ENCODE measurements at places on chromosomes 11 and 22. TPM values are rescaled to one million over a fixed set of nuclear protein-coding genes. Genes with fewer than 3 reads are reported as not detected.
A peak's percentile ranks its signal among the peaks of the same experiment; 100 is the strongest.

The NEAT1 gene
- total RNA-seq, result 401 TPM

The HORMAD2 gene
- not detected for total RNA-seq

The ELFN2 gene
- total RNA-seq, result not detected

The OR8D1 gene
- total RNA-seq, result not detected

The ZP1 gene
- total RNA-seq, result 0.95 TPM

GRCh38 chr11:70616938-70617654 lies 218.8 kb downstream of the CTTN start:
- H3K27me3 ChIP-seq, result peaks cover under 1% of the 10 kb centered on the region
- H3K27ac ChIP-seq, result no peak overlapping the region
- no peak overlapping the region for H3K4me3 ChIP-seq
- peak; percentile 15 for DNase-seq
- H3K4me1 ChIP-seq, result no peaks in the 10 kb centered on the region
- no peaks in the 10 kb centered on the region for H3K36me3 ChIP-seq

- no peaks in the 10 kb centered on the region for H3K36me3 ChIP-seq
- peak overlapping the region; percentile 10 for H3K27ac ChIP-seq
- H3K4me3 ChIP-seq, result no peak overlapping the region
- no peaks in the 10 kb centered on the region for H3K27me3 ChIP-seq
Measured at GRCh38 chr22:29149841-29150555, 55.7 kb upstream of the EMID1 start.

GRCh38 chr11:125281831-125282595 lies 117.5 kb downstream of the PKNOX2 start:
- no peak overlapping the region for H3K4me3 ChIP-seq
- no peak overlapping the region for H3K27ac ChIP-seq

- H3K27me3 ChIP-seq, result no peaks in the 10 kb centered on the region
- peak; percentile 85 for DNase-seq
- peaks cover 23% of the 10 kb centered on the region for H3K4me1 ChIP-seq
- no peaks in the 10 kb centered on the region for H3K36me3 ChIP-seq
- peak overlapping the region; percentile 90 for H3K27ac ChIP-seq
- no peak overlapping the region for H3K4me3 ChIP-seq
Measured at GRCh38 chr22:27726686-27727449, 74.7 kb downstream of the MN1 start.

DNA sequence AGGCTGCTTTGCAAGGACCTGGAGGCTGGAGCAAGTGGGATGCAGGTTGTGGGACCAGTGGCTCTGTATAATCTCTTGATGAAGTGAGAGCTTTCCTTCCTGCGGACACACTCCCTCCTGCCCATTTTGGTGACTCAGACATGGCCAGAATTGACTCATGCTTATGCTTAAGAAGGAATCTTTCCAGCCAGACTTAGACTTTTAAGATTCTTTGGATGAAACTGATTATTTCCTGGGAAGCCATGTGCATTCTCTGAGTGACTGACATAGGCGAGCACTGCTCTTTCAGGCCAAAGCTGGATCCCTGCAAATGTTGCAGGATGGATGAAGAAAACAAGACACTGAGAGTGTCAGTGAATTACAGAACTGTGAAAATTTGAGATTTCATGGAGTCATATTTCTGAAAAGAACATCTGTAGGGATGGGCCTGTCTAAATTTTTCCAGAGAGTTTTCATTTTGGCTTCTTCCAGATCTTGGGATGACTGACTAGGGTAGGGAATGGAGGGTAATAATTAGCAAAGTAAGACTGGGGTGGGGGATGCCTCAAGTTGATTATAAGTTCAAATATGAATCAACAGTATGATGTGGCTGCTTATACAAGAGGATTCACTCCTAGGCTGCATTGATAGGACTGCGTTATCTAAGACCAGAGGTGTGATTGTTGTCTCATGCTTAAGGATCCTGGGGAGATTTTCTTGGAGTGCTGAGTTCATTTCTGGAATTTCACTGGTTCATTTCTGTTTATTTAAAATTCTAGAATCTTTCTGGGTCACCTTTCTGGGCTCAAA lies 195.8 kb downstream of the HIPK3 start:
- H3K4me3 ChIP-seq, result no peak overlapping the region
- H3K4me1 ChIP-seq, result no peaks in the 10 kb centered on the region
- H3K36me3 ChIP-seq, result no peaks in the 10 kb centered on the region
- DNase-seq, result no peak
- no peaks in the 10 kb centered on the region for H3K27me3 ChIP-seq

DNA sequence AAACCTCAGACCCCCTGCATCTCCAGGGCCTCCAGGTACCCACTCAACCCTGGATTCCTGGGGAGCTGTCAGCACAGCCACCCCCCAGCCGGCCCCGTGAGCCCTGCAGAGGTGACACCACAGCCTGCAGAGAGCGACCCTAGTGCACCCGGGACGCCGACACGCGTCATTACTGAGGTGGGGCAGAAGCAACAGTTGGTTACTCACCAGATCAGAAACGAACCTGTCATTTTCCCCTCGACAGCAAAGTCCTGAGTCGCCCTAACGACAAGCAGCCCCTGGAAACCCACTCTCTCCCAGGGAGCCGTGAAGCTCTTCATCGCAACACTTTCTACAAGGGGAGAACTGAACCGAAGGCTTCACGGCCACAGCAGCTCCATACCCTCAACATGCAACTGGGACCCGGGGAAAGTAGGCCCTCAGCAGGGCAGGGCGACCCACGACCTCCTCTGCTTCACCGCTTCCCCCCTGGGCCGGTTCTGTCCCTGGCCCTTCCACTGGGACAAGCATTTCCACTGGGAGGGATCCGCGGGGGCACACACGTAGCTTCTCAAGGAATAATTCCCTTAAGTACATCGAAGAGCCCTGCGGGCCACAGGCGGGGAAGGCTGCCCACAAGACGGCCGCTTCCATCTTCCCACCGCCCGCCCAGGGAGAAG lies 1.6 kb downstream of the BRD1 start:
- no peaks in the 10 kb centered on the region for H3K27me3 ChIP-seq
- DNase-seq, result no peak
- H3K36me3 ChIP-seq, result peaks cover 38% of the 10 kb centered on the region
- peak overlapping the region; percentile 66 for H3K27ac ChIP-seq
- H3K4me1 ChIP-seq, result peaks cover 34% of the 10 kb centered on the region

- no peak for DNase-seq
- H3K4me1 ChIP-seq, result no peaks in the 10 kb centered on the region
- H3K27ac ChIP-seq, result no peak overlapping the region
- no peaks in the 10 kb centered on the region for H3K27me3 ChIP-seq
- no peaks in the 10 kb centered on the region for H3K36me3 ChIP-seq
Measured at GRCh38 chr11:78583889-78584288, 9.2 kb upstream of the NARS2 start.

DNA sequence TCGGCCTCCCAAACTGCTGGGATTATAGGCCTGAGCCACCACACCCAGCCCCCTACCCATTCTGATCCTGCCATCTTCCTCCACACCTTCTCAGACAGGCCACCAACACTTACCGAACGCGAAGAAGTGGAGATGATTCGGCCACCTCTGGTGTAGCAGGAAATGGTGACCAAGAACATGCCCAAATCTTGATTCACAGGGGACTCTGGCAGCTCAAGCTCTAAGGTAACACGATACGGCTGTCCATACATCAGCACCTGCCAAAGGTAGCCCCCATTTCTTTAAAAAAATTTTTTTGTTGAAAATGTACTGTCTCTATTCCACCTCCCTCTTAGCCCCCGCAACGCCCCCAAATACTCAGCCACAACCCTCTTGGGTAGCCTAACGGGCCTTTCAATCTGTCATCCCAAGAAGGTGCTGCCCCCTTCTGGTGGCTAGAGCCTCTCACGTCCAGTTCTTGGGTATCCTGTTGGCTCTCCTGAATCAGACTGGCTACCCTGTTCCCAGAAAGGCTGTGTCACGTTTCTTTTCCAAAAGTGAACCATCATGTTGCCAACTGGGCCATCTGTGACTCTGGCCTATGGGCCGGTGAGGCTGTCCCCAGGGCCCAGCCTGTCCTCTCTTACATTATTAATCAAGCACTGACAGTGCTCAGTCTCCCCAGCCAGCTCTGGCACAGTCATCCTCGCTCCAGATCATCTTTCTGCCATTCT lies 5.3 kb upstream of the LRRN4CL start:
- H3K4me1 ChIP-seq, result peaks cover 15% of the 10 kb centered on the region
- H3K27ac ChIP-seq, result no peak overlapping the region
- no peaks in the 10 kb centered on the region for H3K36me3 ChIP-seq
- no peak overlapping the region for H3K4me3 ChIP-seq
- DNase-seq, result peak; percentile 83

- no peaks in the 10 kb centered on the region for H3K27me3 ChIP-seq
- H3K4me1 ChIP-seq, result no peaks in the 10 kb centered on the region
- no peak overlapping the region for H3K4me3 ChIP-seq
- no peak overlapping the region for H3K27ac ChIP-seq
- H3K36me3 ChIP-seq, result no peaks in the 10 kb centered on the region
Measured at GRCh38 chr11:39442177-39442576, 2017.3 kb downstream of the LRRC4C start.

GRCh38 chr22:46113910-46114517 lies 36.3 kb upstream of the PPARA start:
- no peaks in the 10 kb centered on the region for H3K27me3 ChIP-seq
- H3K36me3 ChIP-seq, result peaks cover 48% of the 10 kb centered on the region
- no peak for DNase-seq
- H3K4me1 ChIP-seq, result peaks cover 74% of the 10 kb centered on the region
